Urinary bladder (tissue), 4 donors: ENCODE measurements at places on chromosomes 11 and 22. TPM values are rescaled to one million over a fixed set of nuclear protein-coding genes. Genes with fewer than 3 reads are reported as not detected.

Gene SLC22A9
- total RNA-seq: not detected

Gene MMP3
- total RNA-seq: 1.4 TPM

Gene EED
- total RNA-seq: 49.7 TPM

- no peak for DNase-seq
Observed at GRCh38 chr11:65151331-65151899, 17.1 kb upstream of the SYVN1 start.

- no peak for DNase-seq
Observed at GRCh38 chr11:107860688-107861087, 2.1 kb upstream of the SLC35F2 start.

GRCh38 chr11:78193806-78194205 is 5.1 kb downstream of the USP35 start:
- no peak for DNase-seq

GRCh38 chr11:19276859-19277808 is 36.4 kb upstream of the E2F8 start:
- no peak for DNase-seq

DNA sequence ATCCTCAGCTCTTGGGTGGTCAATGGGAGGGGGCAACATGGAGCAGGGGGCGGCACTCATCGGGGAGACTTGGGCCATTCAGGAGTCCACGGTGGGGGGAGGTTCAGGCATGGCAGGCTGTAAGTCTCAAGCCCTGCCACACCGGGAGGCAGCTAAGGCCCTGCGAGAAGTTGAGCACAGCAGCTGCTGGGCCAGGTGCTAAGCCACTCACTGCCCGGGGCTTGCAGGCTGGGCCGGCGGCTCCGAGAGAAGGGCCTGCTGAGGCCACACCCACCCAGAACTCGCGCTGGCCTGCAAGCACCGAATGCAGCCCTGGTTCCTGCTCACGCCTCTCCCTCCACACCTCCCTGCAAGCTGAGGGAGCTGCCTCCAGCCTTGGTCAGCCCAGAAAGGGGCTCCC is 131.4 kb downstream of the OR4C45 start:
- DNase-seq: no peak

- no peak for DNase-seq
Observed at GRCh38 chr22:43131773-43132501, 11.3 kb downstream of the MCAT start.
